H4 (cell line): ENCODE measurements at places on chromosomes 16 and 17. TPM values are rescaled to one million over a fixed set of nuclear protein-coding genes. Genes with fewer than 3 reads are reported as not detected.

SNAI3 gene
- total RNA-seq: 0.27 and 0.62 TPM in 2 replicates

ABAT gene
- total RNA-seq: 0.99 and 2.0 TPM in 2 replicates

HIC1 gene
- total RNA-seq: 0.08 TPM in 1 of 2 replicates, not detected in the other

CYTH1 gene
- 8.0 and 9.7 TPM in 2 replicates for total RNA-seq

VAT1L gene
- 6.1 and 6.4 TPM in 2 replicates for total RNA-seq

ARHGAP44 gene
- total RNA-seq: 0.33 and 1.7 TPM in 2 replicates

IKZF3 gene
- total RNA-seq: 0.04 TPM in 1 of 2 replicates, not detected in the other

COQ9 gene
- 67.6 and 76.9 TPM in 2 replicates for total RNA-seq

PPP1R27 gene
- not detected in 2 replicates for total RNA-seq

PMFBP1 gene
- total RNA-seq: not detected in 2 replicates

TNFSF13 gene
- total RNA-seq: 0.43 TPM in 1 of 2 replicates, not detected in the other

KRT33B gene
- total RNA-seq: not detected in 2 replicates

PHF12 gene
- 11.3 and 20.3 TPM in 2 replicates for total RNA-seq

GGT6 gene
- not detected in 2 replicates for total RNA-seq

CRHR1 gene
- 1.2 and 3.6 TPM in 2 replicates for total RNA-seq

LGALS9C gene
- not detected in 2 replicates for total RNA-seq

NPTX1 gene
- 0.17 and 0.70 TPM in 2 replicates for total RNA-seq

MEIOB gene
- total RNA-seq: 2.8 and 9.0 TPM in 2 replicates

CCL5 gene
- 0.31 TPM in 1 of 2 replicates, not detected in the other for total RNA-seq

GPRC5C gene
- total RNA-seq: 63.4 and 78.9 TPM in 2 replicates

HOXB6 gene
- total RNA-seq: 1.4 and 3.1 TPM in 2 replicates

SCARF1 gene
- total RNA-seq: 0.06 TPM in 1 of 2 replicates, not detected in the other

TBC1D3H gene
- not detected in 2 replicates for total RNA-seq

ARL16 gene
- 31.1 and 47.5 TPM in 2 replicates for total RNA-seq

MMP2 gene
- 278 and 283 TPM in 2 replicates for total RNA-seq

C17orf100 gene
- 0.29 TPM in 1 of 2 replicates, not detected in the other for total RNA-seq

GP2 gene
- total RNA-seq: not detected in 2 replicates

HOXB5 gene
- 0.43 TPM in 1 of 2 replicates, not detected in the other for total RNA-seq

CNGB1 gene
- 0.06 TPM in 1 of 2 replicates, not detected in the other for total RNA-seq

CLEC19A gene
- 0.10 and 0.68 TPM in 2 replicates for total RNA-seq

KCNH6 gene
- total RNA-seq: not detected in 2 replicates

MYOCD gene
- total RNA-seq: 4.9 and 9.3 TPM in 2 replicates

CCL8 gene
- total RNA-seq: not detected in 2 replicates

CCL14 gene
- total RNA-seq: not detected in 2 replicates

CCL15 gene
- total RNA-seq: not detected in 2 replicates

PLCG2 gene
- total RNA-seq: 2.2 and 3.2 TPM in 2 replicates

AURKB gene
- 33.4 and 50.5 TPM in 2 replicates for total RNA-seq

MYBBP1A gene
- 15.0 and 16.4 TPM in 2 replicates for total RNA-seq

BRIP1 gene
- 11.3 and 14.6 TPM in 2 replicates for total RNA-seq

TBX4 gene
- total RNA-seq: not detected in 2 replicates

ADAD2 gene
- not detected in 2 replicates for total RNA-seq

PRAC2 gene
- total RNA-seq: not detected in 2 replicates

XPO6 gene
- 46.8 and 54.2 TPM in 2 replicates for total RNA-seq

OTOA gene
- 0.04 TPM in 1 of 2 replicates, not detected in the other for total RNA-seq

PDILT gene
- total RNA-seq: not detected in 2 replicates

AATK gene
- 0.08 and 0.33 TPM in 2 replicates for total RNA-seq

INCA1 gene
- 0.23 and 0.39 TPM in 2 replicates for total RNA-seq

SCGB1C2 gene
- total RNA-seq: not detected in 2 replicates

KRT24 gene
- total RNA-seq: not detected in 2 replicates

SECTM1 gene
- 30.1 and 30.7 TPM in 2 replicates for total RNA-seq

CCL2 gene
- 64.2 and 86.8 TPM in 2 replicates for total RNA-seq

ADAP2 gene
- total RNA-seq: 0.21 TPM in 1 of 2 replicates, not detected in the other

TNFRSF17 gene
- not detected in 2 replicates for total RNA-seq

RAI1 gene
- 2.4 and 3.6 TPM in 2 replicates for total RNA-seq

SLC35G6 gene
- total RNA-seq: not detected in 2 replicates

STX1B gene
- 0.04 TPM in 1 of 2 replicates, not detected in the other for total RNA-seq
